NCI-H1092 treated with DMSO at 0.1 percent for 48 hours (cell line): ENCODE measurements at places on chromosomes 12 and 14.

DNA sequence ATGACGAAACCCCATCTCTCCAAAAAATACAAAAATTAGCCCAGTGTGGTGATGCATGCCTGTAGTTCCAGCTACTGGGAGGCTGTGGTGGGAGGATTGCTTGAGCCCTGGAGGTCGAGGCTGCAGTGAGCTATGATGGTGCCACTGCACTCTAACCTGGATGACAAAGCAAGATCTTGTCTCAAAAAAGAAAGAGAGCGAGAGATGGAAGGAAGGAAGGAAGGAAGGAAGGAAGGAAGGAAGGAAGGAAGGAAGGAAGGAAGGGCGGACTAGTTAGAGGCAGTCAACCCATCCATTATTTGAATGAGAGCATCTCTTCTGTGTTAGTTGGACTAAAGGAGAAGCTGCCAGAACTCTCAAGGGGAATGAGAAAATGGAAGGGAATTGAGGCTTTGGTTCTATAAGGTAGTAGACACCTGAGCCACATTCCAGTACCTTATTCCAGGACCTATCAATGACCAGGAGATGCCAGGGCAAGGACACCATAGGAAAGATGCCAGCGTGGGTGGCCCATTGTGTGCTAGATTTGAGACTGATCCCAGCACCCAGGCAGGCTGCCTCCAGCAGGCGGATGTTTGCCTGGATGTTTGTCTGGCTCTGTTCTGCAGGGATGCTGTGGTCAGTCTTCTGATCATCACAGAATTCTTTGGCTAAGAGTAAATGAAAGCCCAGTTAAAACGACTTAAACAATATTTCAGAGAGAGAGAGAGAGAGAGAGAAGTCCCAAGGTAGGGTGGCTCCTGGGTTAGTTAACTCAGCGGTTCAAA, 11.5 kb upstream of the P2RX7 start:
- DNase-seq: no peak

GRCh38 chr12:56593909-56594621, 36.1 kb downstream of the BAZ2A start:
- peak; percentile 22 for DNase-seq

DNA sequence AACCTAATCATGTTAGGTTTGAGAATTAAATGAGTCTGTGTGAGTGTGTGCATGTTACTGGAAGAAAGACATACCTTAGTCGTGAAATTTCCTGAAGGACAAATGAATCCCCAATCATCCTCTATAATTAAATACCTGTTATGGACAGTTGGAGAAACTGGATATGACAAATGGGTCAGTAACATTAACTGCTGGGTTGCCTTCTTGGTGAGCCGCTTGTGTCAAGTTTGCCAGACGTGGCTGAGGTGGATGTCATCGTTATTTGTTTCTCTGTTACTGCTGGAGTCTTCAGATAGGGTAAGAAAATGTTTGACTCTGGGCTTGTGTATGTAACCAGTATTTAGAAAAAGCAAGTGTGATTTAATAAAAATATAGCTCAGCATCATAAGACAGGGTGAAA, 131.6 kb downstream of the CAND1 start:
- DNase-seq: no peak

DNA sequence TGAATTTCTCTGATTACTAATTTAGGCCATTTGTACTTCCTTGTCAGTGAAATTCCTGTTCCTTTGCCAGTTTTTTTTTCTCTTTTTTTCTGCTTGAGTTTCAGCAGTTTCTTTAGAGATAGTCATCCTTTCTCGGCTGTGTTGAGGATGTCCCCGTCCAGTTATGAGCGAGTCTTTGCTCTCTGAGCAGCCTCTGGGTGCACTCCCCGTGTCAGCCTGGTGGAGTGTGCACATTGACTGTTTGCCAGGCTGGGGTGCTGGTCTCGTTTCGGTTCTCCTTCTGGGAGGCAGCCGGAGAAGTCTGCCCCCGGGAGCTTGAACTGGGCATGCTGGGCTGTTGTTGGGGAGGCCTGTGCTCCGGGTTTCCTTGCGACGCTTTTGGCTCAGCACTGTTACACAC, 3.0 kb downstream of the PACS2 start:
- no peak for DNase-seq

DNA sequence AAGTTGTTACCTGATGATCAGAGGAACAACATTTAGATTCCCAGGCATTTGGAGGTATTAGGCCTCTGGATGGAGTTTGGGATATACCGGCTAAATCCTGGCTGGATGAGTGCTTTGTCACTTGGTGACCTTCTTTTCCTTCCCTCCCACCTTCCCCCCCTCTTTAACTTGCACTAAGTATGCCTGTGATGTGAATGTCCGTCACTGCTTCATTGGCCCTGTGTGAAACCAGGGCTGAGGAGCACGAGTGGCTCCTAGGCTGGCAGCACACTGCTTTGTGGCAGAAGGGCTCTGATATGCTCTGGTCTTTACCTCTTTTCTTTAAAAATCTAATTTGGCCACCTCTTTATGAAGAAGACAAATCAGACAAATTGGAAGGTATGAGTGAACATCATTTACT, 95.7 kb downstream of the ESR2 start:
- no peak for DNase-seq

DNA sequence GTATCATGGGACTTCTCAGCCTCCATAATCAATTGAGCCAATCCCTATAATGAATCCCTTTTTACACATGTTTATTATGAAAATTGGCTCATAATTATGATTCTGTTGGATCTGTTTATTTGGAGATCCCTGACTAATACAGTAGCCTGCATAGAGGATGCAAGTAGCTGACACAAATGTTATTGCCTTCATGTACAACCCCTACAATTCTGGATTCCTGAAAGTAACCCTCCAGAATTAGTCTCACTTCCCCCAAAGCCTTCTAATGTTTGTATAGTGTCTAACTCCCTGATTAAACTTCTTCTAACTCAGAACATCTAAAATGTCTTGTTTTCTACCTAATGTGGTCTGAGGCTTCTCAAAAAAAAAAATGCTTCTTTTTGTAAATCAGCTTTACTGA, 6.6 kb upstream of the SMIM10L1 start:
- no peak for DNase-seq
